ENCODE measurements at places on chromosomes 3 and 15. TPM values are rescaled to one million over a fixed set of nuclear protein-coding genes. Genes with fewer than 3 reads are reported as not detected.

Gene EIF2A
- 86.7 TPM for total RNA-seq

- no peaks in the 10 kb centered on the region for H3K4me1 ChIP-seq
- peak; percentile 13 for DNase-seq
- H3K27ac ChIP-seq = no peak overlapping the region
These were observed 45.6 kb downstream of the TMEM266 start for GRCh38 chr15:76105391-76105790.

Gene CCPG1
- 54.7 TPM for total RNA-seq

- no peak overlapping the region for H3K4me3 ChIP-seq
- H3K27me3 ChIP-seq = no peaks in the 10 kb centered on the region
- no peak overlapping the region for H3K27ac ChIP-seq
- no peaks in the 10 kb centered on the region for H3K36me3 ChIP-seq
- DNase-seq = no peak
These were observed 51.0 kb upstream of the TRA2B start for GRCh38 chr3:185988816-185989175.

DNA sequence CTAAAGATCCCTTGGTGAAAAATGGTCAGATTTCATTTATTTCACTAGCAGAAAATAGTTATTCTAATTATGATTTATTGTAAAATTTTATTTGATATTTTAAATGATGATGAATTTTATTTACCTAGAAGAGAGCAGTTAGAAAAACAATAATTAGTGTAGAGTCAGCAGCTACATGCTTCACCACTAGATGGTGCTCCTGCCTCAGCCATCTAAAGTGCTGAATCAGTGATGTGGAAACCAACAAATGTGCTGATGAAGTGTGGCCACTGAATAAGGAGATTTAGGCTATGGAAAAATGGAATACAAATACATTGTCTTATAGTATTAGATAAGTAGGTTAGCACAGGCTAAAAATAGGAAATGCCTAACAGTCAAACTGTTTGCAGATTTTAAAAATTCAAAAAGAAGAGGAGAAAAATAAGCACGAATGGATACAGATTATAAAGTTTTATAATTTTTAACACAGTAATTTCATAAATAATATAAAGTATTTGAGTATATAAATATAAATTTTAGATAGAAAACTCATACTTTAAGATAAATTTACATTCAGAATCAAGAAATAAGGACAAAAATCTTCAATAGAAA lies 109.8 kb downstream of the PPP2R3A start:
- no peaks in the 10 kb centered on the region for H3K27me3 ChIP-seq
- peak; percentile 81 for DNase-seq

DNA sequence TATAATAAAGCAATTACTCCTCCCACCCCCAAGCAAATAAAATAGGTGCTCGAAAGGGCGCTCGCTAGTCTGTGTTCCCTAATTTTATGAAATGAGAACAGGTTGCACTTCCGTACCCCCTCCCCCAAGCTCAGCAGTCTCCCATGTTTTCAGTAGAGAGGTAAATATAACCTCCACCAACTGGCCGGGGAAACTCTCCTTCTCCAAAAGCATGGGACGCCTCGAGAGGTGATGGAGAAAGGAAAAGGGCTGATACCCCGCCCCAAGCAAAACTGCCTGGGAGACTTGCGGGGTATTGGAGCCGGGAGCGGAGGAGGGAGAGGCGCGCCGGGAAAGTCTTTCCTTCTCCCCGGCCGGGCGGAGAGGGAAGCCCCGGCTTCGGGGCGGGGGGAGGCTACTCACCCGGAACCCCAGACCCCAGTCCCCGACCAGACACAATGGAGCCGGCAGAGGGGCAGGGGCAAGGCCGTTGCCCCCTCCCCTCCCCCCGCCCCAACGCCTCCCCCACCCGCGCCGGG lies 605 bp downstream of the DCUN1D1 start:
- H3K27me3 ChIP-seq = no peaks in the 10 kb centered on the region
- no peaks in the 10 kb centered on the region for H3K36me3 ChIP-seq
- H3K27ac ChIP-seq = peak overlapping the region; percentile 85
- DNase-seq = peak; percentile 54
- no peaks in the 10 kb centered on the region for H3K4me1 ChIP-seq

- peak; percentile 36 for DNase-seq
- H3K4me1 ChIP-seq = no peaks in the 10 kb centered on the region
- no peak overlapping the region for H3K4me3 ChIP-seq
- H3K36me3 ChIP-seq = no peaks in the 10 kb centered on the region
These were observed 21.2 kb downstream of the NGRN start for GRCh38 chr15:90286678-90287077.

- no peaks in the 10 kb centered on the region for H3K36me3 ChIP-seq
- no peaks in the 10 kb centered on the region for H3K27me3 ChIP-seq
- H3K4me1 ChIP-seq = peaks cover 18% of the 10 kb centered on the region
- DNase-seq = no peak
- H3K27ac ChIP-seq = no peak overlapping the region
These were observed 68.2 kb upstream of the TJP1 start for GRCh38 chr15:29890336-29891095.

GRCh38 chr3:188390343-188390718 lies 236.4 kb downstream of the LPP start:
- H3K27ac ChIP-seq = peak overlapping the region; percentile 17
- no peak overlapping the region for H3K4me3 ChIP-seq
- no peak for DNase-seq
- no peaks in the 10 kb centered on the region for H3K27me3 ChIP-seq

GRCh38 chr3:128369881-128370642 lies 96.6 kb downstream of the DNAJB8 start:
- peak overlapping the region; percentile 75 for H3K27ac ChIP-seq
- no peak for DNase-seq
- H3K4me1 ChIP-seq = no peaks in the 10 kb centered on the region
- no peaks in the 10 kb centered on the region for H3K36me3 ChIP-seq
- H3K27me3 ChIP-seq = no peaks in the 10 kb centered on the region

DNA sequence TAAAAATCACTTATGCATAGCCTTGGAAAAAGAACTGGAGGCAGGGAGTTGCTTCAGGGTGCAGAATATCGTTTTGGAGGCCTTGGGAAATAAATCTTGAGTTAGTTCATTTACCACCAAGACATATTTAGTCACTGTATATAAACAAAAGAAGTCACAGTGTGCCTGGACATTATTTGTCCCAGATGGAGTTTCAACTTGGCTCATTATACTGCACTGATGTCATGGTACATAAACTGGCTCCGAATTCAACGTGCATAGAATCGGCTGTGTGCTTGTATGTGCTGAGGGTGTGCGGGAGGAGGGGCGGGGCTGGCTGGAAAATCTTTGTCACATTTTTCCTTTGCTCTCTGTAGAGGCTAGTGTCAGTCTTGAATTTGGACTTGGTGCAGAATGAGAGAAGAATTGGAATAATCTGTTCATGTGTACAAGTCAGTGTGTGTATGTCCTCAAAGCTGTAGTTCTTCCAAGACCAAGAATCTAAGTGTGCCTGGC lies 86.6 kb downstream of the FNDC3B start:
- peaks cover 77% of the 10 kb centered on the region for H3K4me1 ChIP-seq
- no peak overlapping the region for H3K4me3 ChIP-seq
- H3K27me3 ChIP-seq = no peaks in the 10 kb centered on the region
- peaks cover 10% of the 10 kb centered on the region for H3K36me3 ChIP-seq

DNA sequence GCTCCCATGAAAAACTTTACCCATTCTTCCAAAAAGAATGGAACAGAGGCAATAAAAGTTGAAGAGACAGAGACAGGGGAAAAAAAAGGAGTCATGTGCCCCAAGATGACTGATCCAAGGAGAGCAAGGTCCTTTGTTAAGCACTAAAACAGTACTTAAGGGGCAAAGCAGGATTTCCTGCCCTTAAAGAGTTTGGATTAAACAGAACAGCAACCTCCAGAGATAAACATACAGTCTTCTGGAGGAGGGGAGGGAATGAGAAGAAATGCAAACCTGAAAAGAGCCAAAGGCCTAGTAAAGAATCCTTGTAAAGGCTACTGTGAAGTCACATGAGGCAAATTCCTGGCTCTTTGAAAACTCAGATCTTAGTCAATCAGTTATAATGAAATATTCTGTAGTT lies 38.2 kb downstream of the SHQ1 start:
- no peaks in the 10 kb centered on the region for H3K27me3 ChIP-seq
- H3K27ac ChIP-seq = no peak overlapping the region
- peaks cover 5% of the 10 kb centered on the region for H3K4me1 ChIP-seq
- no peak overlapping the region for H3K4me3 ChIP-seq

Gene TUSC7
- not detected for total RNA-seq

- no peaks in the 10 kb centered on the region for H3K36me3 ChIP-seq
- no peak overlapping the region for H3K27ac ChIP-seq
- H3K4me1 ChIP-seq = peaks cover 2% of the 10 kb centered on the region
- no peak overlapping the region for H3K4me3 ChIP-seq
These were observed 75.4 kb upstream of the ABHD17C start for GRCh38 chr15:80619680-80620079.

Gene ACTC1
- total RNA-seq = 10,302 TPM

Gene BOC
- total RNA-seq = 15.4 TPM

- no peaks in the 10 kb centered on the region for H3K36me3 ChIP-seq
- H3K27ac ChIP-seq = no peak overlapping the region
- H3K4me1 ChIP-seq = no peaks in the 10 kb centered on the region
These were observed 56.1 kb downstream of the SYN2 start for GRCh38 chr3:12060139-12060845.

GRCh38 chr3:99845999-99846398 lies 28.3 kb downstream of the CMSS1 start:
- H3K36me3 ChIP-seq = peaks cover 13% of the 10 kb centered on the region
- no peaks in the 10 kb centered on the region for H3K27me3 ChIP-seq
- H3K4me3 ChIP-seq = no peak overlapping the region
- no peak for DNase-seq
- H3K27ac ChIP-seq = peak overlapping the region; percentile 74

DNA sequence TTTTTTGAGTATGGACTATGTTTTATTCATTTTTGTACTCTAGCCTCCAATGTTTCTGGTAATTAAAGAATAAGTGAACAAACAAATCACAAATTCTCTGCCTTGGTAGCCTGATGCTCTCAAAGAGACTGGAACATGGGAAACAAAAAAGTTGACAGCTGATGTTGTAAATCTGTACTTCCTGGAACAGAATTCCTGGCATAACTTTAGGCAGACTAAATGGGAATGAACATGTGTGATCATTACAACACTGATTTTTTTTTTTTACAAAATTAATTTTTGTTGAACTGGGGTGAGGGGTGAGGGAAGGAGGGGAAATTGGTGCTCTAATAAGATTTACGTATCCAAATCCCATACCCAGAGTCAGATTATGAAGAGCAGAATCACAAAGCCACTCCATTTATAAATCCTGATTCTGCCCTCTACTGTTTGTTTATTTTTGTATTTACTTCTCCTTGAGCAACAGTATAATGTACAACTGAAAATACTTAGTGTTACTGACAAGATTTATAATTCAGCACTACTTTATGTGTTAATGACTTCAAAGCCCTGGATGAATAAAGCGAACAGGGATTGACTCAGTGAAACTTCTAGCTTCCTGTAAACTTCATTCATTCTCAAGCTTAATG lies 165.0 kb downstream of the FRMD5 start:
- H3K4me1 ChIP-seq = no peaks in the 10 kb centered on the region
- no peaks in the 10 kb centered on the region for H3K36me3 ChIP-seq
- DNase-seq = no peak
- no peak overlapping the region for H3K4me3 ChIP-seq
- no peak overlapping the region for H3K27ac ChIP-seq

- DNase-seq = no peak
- no peak overlapping the region for H3K27ac ChIP-seq
- no peak overlapping the region for H3K4me3 ChIP-seq
- H3K27me3 ChIP-seq = no peaks in the 10 kb centered on the region
- no peaks in the 10 kb centered on the region for H3K4me1 ChIP-seq
- peaks cover 8% of the 10 kb centered on the region for H3K36me3 ChIP-seq
These were observed 60.8 kb downstream of the RYK start for GRCh38 chr3:134189849-134190248.

Gene COL6A5
- total RNA-seq = not detected

Gene MYL3
- 223 TPM for total RNA-seq

DNA sequence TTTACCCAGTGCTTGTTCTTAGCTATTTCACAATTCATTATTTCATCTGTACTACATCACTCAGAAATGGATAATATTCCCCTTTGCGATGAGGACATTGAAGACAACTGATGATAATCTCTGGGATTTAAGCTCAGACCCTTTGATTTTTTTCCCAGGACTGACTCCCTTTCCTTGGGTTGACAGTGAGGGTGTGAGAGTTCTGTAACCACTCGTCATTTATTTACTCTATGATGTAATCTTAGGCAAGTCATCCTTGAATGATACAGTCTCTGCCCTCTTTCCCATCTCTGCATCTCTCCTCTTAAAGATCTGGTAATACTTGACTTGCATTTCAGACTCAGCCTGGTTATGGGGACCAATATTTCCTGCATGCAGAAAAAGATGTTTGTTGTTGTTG lies 1041.7 kb downstream of the AGBL1 start:
- no peak for DNase-seq
- H3K4me1 ChIP-seq = no peaks in the 10 kb centered on the region
- no peaks in the 10 kb centered on the region for H3K36me3 ChIP-seq
- H3K27ac ChIP-seq = no peak overlapping the region

DNA sequence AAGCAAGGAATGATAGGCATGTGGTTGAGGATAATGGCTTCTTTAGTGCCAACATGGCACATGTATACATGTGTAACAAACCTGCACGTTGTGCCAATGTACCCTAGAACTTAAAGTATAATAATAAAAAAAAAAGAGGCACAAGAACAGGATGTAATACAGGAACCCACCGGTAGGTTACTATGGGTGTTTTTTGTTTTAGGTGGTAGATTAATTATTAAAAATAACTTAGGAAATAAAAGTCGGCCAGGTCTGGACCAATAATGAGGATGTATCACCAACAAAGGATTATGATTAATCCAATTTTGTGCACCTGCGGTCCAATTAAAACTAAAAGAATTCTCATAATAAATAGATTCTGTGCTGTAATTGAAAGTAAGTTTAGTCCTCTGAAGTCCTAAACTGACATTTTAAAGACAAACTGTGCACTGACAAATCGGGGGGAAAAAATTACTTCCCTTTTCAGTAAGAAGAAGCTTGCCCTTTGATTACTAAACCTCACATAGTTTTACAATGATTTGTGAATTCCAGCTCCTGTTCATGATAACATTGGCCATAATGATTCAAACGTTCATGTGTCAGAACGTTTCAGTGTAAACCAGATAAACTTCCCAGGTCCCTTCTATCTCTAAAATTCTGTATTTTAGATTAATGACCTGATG lies 62.2 kb downstream of the CASR start:
- DNase-seq = no peak
- no peaks in the 10 kb centered on the region for H3K4me1 ChIP-seq
- no peak overlapping the region for H3K4me3 ChIP-seq
- H3K27me3 ChIP-seq = no peaks in the 10 kb centered on the region
- no peak overlapping the region for H3K27ac ChIP-seq

GRCh38 chr3:85710490-85710889 lies 751.7 kb downstream of the CADM2 start:
- H3K4me3 ChIP-seq = no peak overlapping the region
- no peak for DNase-seq
- no peak overlapping the region for H3K27ac ChIP-seq
- no peaks in the 10 kb centered on the region for H3K27me3 ChIP-seq
- no peaks in the 10 kb centered on the region for H3K4me1 ChIP-seq

Gene WDR93
- 0.20 TPM for total RNA-seq

Measured in right atrium auricular region (tissue), 2 donors.